ENCODE measurements at places on chromosomes 3 and 15. TPM values are rescaled to one million over a fixed set of nuclear protein-coding genes. Genes with fewer than 3 reads are reported as not detected.

Gene PRRT3
- 3.3 TPM for total RNA-seq

Gene A4GNT
- 1.3 TPM for total RNA-seq

Gene KLF15
- total RNA-seq, result 1.6 TPM

Gene C3orf80
- 0.26 TPM for total RNA-seq

Gene SERINC4
- total RNA-seq, result 1.3 TPM

Gene ITIH1
- total RNA-seq, result 0.66 TPM

- no peak for ATAC-seq
Observed at GRCh38 chr3:69219101-69219708, 96.8 kb upstream of the LMOD3 start.

GRCh38 chr3:69959581-69959980, 40.0 kb upstream of the SAMMSON start:
- no peak for ATAC-seq

DNA sequence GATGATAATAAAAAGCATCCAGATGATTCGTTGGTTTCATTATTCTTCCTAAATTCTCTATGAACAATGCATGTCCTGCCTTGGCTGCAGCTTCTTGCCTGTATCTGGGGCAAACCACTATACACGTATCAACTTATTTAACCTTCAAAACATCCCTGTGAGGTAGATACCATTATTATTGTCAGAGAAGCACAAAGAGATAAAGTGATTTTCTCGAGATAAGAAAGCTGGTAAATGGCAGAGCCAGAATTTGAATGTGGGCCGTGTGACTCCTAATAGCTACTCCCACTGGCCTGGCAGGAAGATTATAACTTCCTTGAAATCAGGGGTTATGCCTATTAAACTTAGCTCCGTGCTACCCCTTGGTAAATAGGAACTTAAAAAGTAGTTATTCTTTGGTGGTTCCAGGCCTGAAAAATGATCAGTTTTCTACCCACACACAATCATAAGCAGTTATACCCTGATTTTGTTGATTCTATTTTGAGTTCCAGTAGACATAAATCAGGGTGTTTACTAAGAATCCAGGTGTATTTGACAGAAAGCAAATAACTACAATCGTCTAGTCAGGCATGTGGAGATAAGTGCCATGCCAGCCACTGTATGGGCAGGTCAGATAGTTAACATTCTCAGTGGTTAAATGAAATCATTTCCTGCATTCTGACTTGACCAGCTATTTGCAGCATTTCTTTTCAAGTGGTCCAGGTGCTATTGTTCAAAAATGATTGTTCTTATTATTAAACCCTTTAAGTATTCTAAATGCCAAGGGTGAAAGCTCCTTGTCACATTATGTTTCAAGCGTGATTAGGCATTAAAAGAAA, 99.2 kb upstream of the LRRN1 start:
- ATAC-seq, result no peak

DNA sequence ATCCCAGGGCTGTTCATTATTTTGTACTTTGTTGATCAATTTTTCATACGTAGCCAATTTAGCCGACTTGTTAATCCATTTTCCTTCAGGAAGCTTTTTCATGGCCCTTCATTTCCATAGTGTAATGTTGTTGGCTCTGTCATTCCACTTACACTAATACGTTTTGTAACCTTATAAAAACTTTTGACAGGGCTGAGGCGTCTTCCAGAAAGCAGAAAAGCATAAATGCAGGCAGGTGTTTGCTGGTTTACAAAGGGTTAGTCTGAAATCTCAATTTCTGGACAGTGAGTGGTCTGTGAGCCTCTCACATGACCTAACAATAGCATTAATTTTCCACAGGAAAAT, 444.0 kb downstream of the OTOL1 start:
- ATAC-seq, result no peak

- ATAC-seq, result no peak
Observed at GRCh38 chr15:48493084-48493762, 152.3 kb downstream of the FBN1 start.

- ATAC-seq, result no peak
Observed at GRCh38 chr15:100663915-100664281, 61.5 kb downstream of the ASB7 start.

DNA sequence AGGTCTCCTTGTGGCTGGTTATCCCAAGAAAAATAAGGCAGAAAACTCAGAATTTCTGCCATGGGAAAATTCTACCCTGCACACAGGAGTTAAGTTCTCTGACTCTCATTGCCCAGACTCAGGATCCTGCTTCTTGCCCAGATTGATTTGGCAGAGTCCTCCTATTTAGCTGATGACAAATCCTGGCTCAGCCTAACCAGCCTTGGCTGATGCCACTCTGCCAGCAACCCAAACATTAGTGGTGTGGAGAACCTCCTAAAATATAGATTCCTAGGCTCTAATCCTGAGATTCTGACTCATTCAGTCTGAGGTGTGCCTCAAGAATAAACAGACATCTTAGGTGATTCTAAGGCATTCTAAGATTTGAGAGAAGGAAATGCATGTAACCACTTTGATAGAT, 60.5 kb upstream of the ACTC1 start:
- no peak for ATAC-seq
